ENCODE measurements at places on chromosomes 11 and 22. TPM values are rescaled to one million over a fixed set of nuclear protein-coding genes. Genes with fewer than 3 reads are reported as not detected.

DNA sequence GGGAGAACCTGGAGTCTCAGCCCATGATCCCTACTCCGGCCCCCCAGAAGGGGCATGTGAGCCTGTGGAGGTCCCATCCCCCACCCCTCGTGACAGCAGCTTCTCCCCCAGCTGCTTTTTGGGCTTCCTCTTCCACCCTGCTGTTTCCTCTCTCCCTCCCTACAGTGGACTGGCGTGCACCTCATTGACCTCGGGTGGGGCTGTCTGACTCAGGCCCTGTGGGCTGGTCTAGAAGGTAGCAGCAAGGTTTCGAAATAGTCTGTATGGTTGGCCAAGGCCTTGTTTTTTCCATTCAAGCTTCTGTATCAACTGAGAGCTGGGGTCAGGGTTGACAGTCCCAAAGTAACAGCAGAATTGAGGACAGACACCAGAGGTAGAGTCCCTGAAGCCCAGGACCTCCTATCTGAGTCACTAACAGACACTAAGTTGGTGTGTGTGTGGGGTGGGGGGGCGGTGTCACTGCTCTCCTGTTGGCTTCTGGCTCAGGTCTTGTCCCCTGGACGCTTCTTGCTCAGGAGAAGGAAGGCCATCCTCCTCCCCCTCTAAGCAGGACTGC is 7.7 kb downstream of the SLC37A2 start:
- DNase-seq = peak; percentile 93

GRCh38 chr11:107856981-107857517 is 1.5 kb downstream of the SLC35F2 start:
- DNase-seq = no peak

Gene PKDREJ
- total RNA-seq = 0.09 TPM

DNA sequence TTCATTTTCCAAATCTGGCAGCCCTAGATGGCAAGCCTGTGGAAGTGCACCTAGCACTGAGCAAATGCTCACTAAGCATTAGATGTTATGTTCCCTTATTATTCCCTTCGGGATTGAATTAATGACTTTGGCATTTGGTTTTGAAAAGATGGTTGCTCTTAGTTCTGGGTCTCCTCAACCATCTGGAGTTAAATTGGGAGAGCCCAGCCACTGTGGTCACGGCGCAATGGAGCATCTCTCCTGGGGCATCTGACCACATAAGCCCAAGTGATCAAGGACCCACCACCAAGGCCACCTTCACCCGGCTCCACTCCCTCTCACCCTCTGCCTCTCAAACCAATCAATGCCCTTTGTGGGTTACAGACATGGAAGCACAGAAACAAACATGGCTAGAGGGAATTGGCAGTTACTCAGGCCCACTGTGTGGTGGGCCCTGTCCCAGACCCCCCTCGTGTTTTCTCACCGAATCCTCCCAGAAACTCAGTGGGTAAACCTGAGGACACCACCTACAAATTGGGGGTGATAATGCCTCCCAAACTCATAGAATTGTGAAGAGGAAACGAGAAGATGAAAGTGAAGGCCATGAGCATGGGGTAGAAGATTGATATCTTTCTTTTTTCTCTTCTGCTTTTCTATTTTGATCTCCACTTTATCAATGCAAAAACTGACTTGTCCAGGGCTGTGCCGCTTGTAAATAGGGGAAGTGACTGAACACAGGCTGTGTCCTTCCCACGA is 52.2 kb downstream of the IRAG1 start:
- no peak for DNase-seq

DNA sequence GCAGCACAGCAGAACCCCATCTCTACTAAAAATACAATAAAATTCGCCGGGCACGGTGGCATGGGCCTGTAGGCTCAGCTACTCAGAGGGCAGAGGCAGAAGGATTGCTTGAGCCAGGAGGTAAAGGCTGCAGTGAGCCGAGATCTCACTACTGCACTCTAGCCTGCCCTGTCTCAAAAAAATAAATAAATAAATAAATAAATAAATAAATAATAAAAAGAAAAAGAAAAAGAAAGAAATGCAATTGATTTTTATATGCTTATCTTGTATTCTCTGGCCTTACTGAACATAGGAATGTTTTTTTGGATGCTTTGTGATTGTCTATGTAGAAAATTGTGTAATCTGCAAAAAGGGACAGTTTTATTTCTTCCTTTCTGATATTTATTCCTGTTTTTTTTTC is 132.5 kb downstream of the BARX2 start:
- DNase-seq = no peak

Gene HSPB2
- total RNA-seq = 11.6 TPM

GRCh38 chr11:73640592-73640991 is 5.8 kb upstream of the PLEKHB1 start:
- no peak for DNase-seq

GRCh38 chr22:46129390-46130041 is 20.8 kb upstream of the PPARA start:
- peak; percentile 93 for DNase-seq

DNA sequence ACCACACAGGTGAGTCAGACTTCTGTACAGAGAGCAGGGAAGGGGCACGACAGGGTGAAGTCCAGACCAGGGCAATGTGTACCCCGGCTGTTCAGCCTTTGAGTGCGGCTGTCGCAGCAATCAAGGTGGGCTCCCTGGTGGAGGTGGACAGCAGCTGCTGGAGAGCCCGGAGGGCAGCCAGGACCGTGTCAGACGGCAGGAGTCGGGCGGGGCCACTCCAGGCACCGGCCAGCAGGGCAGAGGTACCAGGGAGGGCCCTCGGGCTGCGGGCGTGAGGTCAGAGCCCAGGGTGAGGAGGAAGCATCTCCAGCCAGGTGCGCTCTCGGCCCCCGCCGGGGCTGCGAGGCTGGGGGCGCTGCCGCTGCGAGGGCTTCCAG is 802 bp upstream of the PIM3 start:
- DNase-seq = no peak

DNA sequence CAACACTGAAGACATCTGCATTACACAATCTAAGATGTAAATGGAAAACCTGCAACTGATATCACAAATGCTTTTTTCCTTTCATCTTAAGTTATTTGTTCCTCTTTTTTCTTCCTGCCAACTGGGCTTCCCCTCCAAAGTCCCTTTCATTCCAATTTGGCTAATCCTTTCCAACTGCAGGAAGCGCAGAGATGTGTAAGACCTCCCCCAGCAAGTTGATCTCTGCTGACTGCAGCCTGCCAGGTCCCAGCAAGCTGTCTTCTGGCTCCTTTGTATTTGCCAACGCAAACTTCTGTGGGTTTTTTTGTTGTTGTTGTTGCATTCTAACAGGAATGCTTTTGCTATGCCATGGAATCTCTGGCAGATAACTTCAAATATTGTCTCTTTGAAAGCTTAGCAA is 38.5 kb upstream of the LRRC4C start:
- DNase-seq = no peak
